ENCODE measurements at places on chromosomes 1 and 21. TPM values are rescaled to one million over a fixed set of nuclear protein-coding genes. Genes with fewer than 3 reads are reported as not detected.

The STUM gene
- total RNA-seq = not detected

DNA sequence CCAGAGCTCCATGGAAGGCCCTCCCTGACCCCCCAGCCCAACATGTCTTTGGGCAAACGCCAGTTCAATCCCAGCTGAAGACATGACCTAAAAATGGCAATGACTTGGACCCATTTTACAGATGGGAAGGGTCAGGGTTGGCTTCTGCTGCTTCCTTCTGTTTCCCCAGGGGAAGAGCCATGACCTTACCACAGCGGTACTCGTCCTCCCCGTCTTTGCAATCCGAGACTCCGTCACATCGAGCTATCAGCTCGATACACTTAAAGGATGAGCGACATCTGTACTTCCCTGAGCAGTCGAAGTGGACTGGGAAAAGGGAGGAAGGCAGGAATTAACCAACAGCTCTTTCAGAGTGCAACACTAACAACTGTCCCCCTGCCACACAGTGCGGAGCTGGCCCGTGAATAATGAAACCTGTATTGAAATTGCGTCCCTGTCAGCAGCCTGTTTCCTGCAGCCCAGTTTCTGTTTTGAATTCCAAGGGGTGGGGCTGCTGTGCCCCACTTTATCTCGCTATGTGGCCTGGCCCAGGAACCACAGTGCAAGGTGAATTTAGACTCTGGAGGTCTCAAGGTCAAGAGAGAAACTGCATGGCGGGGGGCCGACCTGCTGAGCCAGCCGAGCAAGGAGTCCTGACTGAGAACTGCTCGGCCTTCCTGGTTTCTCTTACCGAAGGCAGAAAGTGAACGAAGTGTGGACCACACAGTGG lies 7.0 kb downstream of the TMPRSS3 start:
- DNase-seq = peak; percentile 6

DNA sequence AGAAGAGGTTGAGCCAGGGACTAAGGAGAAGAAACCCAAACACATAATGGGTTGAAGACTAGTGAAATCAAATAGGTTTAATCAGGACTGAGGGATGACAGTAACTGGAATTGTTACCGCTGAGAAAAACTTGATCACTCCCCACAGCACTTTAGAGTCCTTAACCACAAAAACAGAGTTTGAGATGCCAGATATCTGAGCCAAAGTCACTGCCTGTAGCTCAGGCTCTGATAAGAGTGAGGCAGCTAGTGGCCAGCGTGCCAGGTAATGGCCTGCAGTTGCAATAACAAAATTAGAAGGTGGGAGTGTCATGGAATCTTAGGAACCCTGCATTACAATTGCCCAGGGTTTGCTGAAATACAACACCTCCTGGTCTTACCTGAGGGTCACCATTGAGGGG lies 48.0 kb downstream of the PRKAB2 start:
- no peak for DNase-seq

DNA sequence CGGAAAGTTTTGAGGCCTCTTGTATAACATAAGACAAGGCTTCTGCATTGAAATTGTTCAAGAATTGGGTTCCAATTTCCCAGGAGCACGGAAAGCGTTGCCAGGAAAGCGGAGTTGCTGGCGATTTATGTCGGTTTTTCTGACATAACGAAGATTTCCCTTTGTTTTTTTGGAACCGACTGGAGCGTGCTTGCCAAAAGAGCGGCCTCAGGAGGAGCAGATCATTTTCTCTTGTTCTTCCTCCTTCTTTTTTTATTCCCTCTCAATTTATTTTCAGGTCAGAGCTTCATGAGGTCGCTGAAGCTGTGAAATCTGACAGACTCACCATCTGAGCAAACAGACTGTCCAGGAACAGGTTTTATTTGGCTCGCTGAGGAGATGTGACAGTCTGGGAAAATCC lies 275.5 kb downstream of the CAMTA1 start:
- DNase-seq = no peak

GRCh38 chr1:34781844-34782391 lies 904 bp downstream of the GJB3 start:
- no peak for DNase-seq

GRCh38 chr1:22154626-22155025 lies 11.7 kb upstream of the WNT4 start:
- no peak for DNase-seq

The THEM5 gene
- total RNA-seq = not detected

- no peak for DNase-seq
Observed at GRCh38 chr1:226749467-226749866, 10.4 kb upstream of the ITPKB start.

The RNF115 gene
- 28.7 TPM for total RNA-seq

- peak; percentile 56 for DNase-seq
Observed at GRCh38 chr1:19156676-19157075, 53.4 kb downstream of the UBR4 start.

The CD48 gene
- not detected for total RNA-seq

DNA sequence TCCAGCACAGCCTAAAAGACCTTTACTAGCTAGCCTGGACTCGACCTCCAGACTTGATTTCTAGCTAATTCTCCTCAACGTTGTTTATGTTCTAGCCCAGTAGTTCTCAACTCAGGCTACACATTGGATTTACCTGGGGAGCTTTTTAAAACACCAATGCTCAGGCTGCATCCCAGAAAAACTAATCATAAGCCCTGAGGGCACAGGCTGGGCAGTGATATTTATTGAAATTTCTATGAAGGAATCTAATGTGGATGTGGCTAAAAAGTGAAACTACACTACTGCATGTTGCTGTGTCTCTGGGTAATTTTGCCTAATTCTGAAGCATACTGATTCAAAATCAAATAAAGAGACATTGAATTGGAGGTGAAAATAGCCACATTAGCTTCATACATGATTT lies 479.4 kb downstream of the KCNT2 start:
- DNase-seq = peak; percentile 16

The GRHL3 gene
- 11.1 TPM for total RNA-seq

The FCRL5 gene
- not detected for total RNA-seq

The RAD54L gene
- 5.4 TPM for total RNA-seq

DNA sequence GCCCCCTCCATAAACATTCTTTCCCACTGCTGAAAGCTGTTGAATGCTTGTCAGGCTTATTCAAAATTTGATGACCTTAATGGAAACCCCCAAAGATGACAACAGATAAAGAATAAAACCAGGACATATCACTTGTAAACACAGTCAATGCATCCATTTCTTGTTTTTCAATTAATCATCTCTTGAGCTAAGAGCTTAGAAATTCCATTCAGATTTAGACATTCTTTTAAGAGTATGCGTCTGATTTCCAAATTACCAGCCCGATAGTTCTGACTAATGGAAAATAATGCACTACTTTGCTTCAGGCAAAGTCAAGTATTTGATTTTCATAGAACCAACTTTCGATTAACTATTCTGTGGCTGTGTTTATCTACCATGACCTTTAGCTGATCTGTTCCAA lies 100.6 kb upstream of the RUNX1 start:
- DNase-seq = peak; percentile 88

- DNase-seq = peak; percentile 55
Observed at GRCh38 chr1:241985787-241986186, 13.1 kb downstream of the MAP1LC3C start.

DNA sequence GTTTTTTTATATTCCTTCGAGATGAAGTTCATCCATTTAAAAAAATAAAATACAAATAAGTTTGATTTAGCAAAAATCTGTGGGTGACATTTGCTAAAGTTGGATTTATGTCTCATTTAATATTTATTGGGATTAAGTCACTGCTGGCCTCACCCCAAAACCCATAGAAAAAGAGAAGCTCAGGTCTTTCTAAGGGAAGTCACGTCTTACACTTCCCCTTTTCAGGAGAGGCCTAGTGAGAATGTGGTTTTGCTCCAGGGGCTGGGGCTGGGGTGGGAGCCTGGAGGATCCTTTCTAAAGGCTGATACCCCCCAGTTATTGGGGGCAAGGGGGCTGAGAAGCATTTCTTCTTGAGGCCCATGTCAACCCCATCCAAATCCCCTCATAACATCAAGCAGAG lies 300.3 kb downstream of the DSCAM start:
- no peak for DNase-seq

The REN gene
- total RNA-seq = not detected

GRCh38 chr21:41419921-41420862 lies 5.8 kb upstream of the MX1 start:
- DNase-seq = peak; percentile 80

DNA sequence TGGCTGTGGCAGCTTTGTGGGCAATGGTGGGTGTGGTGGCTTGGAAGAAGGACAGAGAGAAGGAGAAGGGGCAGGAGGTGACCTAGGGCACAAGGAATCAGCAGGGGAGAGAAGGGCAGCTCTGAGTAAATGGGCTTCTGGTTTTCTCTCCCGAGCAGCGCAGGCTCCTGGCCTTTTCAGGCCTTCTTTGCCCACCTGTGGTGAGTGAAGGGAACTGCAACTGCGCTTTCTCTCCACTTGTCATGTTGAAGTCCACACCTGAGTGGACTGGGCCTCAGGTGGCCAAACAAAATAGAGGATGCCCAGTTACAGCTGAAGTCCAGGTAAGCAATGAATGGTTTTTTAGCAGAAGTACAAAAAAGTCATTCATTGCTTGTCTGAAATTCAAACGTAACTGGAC lies 29.4 kb upstream of the KCNA10 start:
- peak; percentile 15 for DNase-seq

The CYP4Z1 gene
- total RNA-seq = not detected

DNA sequence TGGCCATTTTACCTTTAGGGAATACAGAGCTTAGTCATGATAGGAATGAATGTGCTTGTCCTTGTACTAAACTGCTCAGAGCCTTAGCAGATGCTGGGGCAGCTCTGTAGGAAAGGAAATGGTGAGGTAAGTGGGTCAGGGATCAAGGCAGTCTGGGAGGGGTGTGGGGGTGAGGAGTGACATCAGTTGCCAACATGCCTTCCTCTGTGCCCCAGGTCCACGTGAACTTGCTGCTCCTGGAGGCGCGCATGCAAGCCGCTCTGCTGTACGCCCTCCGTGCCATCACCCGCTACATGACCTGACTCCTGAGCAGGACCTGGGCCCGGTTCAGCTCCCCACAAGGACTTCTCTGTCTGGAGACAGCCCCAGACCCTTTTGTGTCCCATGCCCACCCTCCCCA lies 21.2 kb downstream of the SESN2 start:
- no peak for DNase-seq

DNA sequence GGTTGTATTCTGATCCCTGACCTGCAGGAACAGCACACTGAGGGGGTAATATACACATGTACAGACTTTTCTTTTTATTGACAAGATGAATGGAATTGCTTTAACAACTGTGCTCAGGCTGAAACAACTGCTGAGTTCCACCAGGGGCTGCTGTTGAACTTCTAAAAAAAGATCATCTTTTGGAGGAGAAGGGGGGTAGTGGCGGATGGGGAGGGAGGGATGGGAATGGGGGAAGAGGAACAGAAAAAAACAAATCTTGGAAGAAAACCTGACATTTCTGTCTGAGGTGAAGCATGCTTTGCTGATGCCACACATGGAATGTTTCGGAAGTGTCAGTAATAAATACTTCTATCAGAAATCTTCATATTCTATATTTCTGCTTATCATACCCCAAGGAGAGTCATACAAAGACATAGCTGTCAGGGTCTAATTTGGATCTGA lies 75.0 kb downstream of the RWDD3 start:
- peak; percentile 20 for DNase-seq

- DNase-seq = no peak
Observed at GRCh38 chr1:30930631-30931173, 22.1 kb upstream of the SDC3 start.

GRCh38 chr1:15410884-15411245 lies 1.2 kb downstream of the EFHD2 start:
- DNase-seq = no peak

DNA sequence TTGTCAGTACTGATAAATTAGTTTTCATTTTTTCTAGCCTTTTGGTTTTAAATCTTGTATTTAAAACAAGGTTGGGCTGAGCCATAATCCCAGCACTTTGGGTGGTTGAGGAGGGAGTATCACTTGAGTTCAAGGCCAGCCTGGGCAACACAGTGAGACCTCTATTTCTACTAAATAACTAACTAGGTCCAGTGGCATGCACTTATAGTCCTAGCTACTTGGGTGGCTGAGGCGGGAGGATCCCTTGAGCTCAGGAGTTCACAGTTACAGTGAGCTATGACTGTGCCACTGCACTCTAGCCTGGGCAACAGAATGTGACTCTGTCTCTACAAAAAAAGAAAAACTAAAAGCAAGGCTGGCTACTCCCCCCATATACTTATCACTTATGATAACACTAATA lies 21.5 kb upstream of the TTC39A start:
- no peak for DNase-seq

DNA sequence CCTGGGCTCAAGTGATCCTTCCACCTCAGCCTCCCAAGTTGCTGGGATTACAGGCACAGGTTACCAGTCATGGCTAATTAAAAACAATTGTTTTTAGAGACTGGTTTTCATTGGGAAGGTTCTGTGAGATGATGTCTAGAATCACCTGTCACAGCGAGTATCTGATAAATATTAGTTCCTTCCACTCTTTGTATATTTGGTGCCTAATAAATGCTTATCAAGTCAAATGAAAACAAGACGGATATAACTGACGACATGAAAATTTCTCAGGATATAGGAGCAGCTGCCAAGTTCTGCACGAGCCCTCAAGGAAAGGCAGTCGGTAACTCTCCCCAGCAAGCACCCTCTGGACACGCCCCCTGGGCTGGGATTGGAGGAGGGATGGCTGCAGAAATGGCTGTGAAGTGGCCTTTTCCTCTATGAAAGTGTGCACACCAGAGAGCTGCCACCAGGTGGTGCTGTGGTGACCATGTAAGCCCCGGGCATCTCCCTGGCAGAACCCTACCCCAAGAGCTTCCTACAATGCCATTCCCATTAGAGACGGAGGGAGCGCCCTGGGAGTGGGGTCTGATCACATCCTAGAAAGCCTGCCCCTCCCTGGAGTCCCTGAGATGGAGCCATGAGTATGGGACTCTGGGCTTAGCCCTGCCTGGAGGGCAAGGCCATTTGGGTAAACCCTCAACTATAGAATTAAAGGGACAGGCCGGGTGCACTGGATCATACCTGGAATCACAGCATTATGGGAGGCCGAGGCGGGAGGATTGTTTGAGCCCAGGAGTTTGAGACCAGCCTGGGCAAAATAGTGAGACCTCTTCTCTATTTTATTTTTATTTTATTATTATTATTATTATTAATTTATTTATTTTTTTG lies 50.9 kb downstream of the HTR6 start:
- peak; percentile 95 for DNase-seq

GRCh38 chr21:29938776-29939103 lies 1.1 kb downstream of the GRIK1 start:
- no peak for DNase-seq

DNA sequence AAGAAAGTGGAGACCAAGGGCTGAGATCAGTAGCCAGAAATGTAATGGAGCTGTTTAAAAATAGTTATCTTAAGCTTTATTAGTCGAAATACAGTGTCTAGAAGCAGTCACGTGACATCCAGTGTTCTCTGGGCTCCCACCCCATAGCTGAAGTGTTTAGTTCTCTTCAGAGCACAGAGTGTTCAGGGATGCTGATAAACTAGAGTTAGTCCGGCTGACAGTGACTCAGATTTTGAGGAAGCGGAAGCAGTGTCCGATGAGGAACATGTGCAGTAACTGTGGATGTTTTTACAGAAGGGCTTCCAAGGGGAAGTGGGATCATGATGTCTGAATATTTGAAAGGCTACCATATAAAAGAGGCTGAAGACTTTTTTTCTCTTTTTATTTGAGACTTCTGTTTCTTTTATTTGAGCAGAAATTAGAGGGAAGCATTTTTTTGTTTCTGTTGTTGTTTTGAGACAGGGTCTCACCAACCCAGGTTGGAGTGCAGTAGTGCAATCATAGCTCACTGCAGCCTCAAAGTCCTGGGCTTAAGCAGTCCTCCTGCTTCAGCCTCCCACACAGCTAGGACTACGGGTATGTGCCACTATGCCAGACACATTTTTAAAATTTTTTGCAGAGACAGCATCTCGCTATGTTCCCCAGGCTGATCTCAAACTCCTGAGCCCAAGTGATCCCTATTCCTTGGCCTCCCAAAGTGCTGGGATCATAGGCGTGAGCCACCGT lies 124.2 kb downstream of the GALNT2 start:
- DNase-seq = no peak

Measured in renal cortical epithelial cell (primary cell).